ENCODE measurements at places on chromosomes 12 and 14.

DNA sequence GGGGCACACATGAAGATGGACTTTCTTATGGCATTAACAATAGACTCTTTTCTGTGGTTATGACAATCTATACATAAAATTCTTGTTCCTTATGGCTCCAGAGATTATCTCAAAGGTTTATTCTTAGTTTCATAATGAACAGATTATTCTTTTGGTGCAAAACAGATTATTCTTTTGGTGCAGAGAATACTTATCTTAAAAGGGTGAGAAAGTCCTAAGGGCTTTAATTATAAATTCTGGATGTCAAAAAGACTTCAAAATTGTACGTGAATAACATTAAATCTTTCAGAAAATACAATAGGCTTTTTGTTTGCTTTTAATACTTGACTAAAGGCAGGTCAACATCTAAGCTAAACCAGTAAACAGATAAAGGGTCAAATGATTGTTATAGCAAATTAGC, 69.3 kb downstream of the MNAT1 start:
- DNase-seq = no peak

- no peak for DNase-seq
Measured at GRCh38 chr12:63047146-63047545, 103.9 kb downstream of the AVPR1A start.

- DNase-seq = no peak
Measured at GRCh38 chr14:38212111-38212510, 4.4 kb downstream of the SSTR1 start.

DNA sequence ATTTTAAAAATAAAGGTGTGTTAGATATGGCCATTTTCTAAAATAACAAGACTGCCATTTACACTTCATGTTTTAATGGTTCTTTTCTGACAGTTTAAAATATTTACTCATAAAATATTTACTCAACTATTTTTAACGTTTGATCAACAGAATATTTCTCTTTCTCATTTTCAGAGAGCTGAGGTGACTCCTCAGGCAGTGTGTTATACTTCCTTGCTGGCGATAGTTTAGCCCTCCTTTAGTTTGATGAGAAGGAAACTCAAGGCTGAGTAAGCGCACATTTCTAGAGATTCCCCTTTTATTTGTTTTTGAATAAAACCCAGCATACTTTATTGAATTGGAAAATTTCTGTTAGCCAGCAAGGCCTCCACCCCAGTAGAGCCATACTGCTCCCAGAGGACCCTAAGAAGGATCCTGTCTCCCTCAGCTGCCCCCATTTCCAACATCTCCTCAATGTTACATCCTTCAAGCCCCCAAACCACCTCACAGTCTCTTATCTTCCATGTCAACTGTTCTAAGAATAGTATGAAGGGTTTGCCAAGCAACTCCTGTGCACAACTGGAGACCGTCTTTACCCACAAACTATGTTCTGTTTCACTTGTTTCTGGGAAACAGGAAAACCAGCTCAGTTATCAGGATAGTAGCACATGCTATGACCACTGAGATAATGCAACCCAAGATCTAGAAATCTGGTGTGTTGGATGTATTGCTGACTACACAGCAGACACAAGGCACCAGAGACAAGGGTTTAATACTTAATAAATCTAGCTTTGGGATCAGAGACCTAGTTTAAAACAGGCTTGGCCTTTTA, 129.5 kb downstream of the STXBP6 start:
- no peak for DNase-seq

DNA sequence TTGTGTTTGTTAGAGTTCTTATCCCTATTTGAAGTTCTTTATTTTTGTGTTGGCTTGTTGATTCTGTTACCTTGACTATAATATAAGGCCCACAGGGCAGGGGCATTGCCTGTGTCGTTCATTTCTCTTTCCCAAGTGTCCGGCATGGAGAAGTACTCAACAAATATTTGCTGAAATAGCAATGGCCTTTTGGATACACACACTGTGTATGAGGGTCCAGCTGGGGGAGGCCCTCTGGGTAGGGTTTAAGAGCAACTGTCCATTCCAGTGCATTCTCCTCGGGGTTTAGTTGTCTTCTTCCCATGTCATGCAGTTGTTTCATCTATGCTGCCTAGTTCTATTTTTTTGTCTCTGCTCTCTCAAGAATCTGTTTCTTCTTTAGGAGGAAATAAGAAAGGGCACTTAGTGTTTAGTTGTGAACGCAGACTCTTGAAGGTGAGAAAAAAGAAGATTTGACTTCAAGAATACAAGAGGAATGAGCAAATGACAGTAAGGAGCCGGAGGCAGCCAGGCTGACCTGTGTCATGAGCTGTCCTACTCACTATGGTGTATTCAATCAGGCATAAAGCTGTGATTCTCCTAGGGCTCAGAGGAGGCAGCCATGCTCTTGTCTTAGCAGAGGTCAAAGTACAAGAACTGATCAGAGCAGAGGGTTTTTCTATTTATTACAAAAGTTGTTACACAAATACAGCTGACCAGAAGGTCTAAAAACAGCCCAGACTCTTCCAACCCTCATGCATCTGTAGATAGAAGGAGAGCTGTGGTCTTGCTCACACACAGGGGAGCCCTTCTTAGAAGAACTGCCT, 10.2 kb downstream of the ERG28 start:
- no peak for DNase-seq

DNA sequence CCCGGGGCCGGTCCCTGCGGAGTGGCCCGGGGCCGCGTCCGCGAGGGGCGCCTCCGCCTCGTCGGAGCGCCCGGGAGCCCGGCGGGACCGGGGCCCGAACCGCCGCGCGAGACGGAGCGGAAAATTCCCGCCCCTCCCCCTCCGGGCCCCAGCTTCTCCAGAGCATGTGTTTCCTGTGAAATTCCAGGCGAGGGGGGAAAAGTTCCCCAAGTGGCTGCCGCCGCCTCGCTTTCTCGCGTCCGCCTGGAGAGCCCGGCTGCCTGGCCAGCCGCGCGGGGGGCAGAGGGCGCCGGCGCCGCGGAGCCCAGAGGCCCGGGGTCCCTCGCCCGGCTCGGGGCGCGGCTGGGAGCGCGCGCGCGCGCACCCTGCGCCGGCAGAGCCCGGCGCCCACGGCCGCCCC, 904 bp downstream of the CACNA1C start:
- no peak for DNase-seq

GRCh38 chr14:105093038-105093430, 27.8 kb upstream of the GPR132 start:
- DNase-seq = no peak

- no peak for DNase-seq
Measured at GRCh38 chr12:124159655-124160054, 135.2 kb upstream of the RFLNA start.

GRCh38 chr12:126776026-126776655, 1490.8 kb upstream of the TMEM132C start:
- DNase-seq = no peak

DNA sequence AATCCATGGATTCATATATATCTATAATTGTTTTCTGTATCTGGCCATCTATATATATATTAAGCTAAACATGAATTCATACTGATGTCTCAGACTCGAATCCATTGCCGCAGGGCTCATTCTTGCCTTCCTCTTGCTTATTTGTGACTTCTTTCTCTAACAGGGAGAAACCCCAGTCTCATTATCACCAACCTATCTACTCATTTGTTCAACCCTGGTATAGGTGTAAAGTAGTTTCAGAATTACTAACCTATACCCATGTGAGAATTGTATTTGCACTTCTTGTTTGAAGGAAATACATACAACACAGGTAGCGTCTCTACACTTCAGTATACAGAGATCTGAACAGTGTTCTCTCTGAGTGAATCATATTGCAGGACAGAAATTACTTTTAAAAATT, 77.7 kb downstream of the PTPN11 start:
- DNase-seq = no peak

- DNase-seq = no peak
Measured at GRCh38 chr14:99380991-99381687, 99.5 kb downstream of the SETD3 start.

GRCh38 chr14:44732144-44732543, 225.1 kb upstream of the FSCB start:
- DNase-seq = no peak

DNA sequence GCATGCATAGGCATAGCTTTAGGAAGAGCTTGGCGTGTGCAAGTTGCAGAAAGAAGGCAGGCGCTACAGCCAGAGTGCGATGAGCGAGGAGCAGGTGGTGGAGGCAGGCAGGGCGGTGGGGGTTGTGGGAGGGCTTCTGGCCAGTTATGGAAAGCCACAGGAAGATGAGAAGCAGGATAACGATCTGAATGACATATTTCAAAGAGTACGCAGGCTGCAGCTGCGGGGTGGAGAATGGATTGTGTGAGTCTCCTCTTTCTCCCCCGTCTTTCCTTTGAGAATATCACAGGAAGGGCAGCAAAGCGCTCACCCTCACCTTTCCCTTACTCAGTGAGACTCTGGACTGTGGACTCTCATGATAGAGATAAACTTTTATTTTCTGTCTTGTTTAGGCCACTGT, 48.7 kb upstream of the PLXNC1 start:
- no peak for DNase-seq

- no peak for DNase-seq
Measured at GRCh38 chr14:20679907-20680306, 4.5 kb upstream of the RNASE4 start.

DNA sequence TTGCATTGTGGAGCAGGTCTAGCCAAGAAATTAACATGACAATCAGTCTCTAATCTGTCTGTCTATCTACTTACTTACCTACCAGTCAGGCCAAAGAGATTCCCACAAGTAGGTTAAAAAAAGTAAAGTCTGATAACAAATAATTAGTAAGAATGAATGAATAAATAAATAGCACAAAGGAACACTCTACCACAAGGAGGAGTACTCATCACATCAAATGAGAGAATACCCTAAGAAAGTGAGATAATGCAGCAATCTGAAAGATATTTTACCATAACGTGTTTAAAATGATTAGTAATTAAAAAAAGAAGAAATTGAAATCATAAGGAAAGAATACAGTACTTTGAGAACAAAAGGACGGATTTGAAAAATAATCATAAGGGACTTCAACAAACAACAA, 187.2 kb downstream of the SYNE2 start:
- no peak for DNase-seq

All from SK-N-MC (cell line).